ENCODE measurements at places on chromosomes 4 and X.

GRCh38 chrX:111616786-111617185, 64.2 kb upstream of the ALG13 start:
- no peak for DNase-seq

DNA sequence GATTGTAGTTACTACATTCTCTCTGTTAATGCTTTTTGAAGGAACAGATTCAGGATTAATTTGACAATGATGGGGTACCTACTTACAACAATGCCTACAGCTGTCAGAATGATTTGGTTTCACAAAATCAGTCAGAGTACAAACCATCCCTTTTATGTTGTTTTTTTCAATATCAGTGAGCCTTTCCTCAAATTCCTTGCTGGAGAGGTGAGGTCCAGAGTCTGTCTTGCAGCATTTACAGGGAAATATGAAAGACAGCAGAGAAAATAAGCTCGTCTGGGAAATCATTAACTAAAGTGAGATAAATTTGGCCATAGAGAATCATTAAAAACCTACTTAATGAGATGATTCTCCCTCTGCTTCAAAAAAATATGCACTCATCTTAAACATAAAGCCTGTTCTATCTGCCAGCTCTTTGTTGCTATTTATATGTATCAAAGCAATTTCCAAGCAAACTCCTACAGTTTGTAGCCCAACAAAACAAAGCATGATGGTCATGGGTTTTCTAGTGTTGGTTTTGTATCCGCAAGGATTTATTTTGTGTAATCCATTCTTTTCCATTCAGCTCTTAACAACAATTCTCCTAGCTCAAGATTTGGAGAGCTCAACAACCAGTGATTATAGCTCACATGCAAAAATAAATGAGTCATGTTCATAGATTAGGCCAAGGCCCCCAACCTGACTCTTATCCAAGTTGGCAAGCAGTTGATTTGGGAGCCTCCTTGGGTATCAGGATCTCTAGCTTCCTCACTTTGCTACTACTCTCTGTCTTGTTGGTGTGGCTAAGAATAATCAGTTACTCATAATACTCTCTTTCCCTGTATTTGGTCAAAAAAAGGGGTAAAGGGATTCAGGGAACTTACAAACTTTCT, 222.6 kb downstream of the ENOX2 start:
- no peak for DNase-seq

DNA sequence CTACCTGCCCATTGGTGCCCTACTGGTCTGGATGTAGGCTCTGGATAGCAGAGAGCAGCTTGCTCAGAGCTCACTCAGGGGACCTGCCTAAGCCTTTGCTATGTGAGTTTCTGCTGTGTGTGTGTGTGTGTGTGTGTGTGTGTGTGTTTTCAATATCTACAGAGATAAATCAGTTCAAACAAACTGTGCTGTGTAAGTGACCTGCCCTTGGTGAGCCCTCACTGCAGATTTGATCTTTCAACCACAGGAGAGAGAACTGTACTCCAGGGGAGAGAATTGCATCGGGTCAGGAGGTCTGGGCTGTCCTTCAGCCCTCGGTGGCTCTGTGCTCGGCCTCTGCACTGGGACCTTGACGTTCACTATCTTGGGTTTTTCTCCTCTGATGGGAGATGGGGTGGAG, 35.0 kb upstream of the CDKN2AIP start:
- no peak for DNase-seq

DNA sequence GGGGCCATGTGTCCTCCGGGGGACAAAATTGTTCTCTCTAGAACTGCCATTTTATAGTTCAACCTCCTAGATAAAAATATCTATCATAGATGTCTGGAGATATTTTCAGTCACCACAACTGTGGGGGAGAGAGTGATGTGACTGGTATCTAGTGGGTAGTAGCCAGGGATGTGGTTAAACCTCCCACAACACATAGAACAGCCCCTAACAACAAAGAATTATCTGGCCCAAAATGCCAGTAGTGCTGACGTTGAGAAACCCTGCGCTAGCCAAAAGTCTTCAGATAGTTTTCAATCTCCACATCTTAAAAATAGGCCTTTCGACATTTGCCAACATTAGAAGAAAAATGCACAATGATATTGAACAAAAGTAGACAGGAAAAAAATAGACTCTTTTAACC, 19.0 kb upstream of the SUPT20HL2 start:
- DNase-seq = no peak

DNA sequence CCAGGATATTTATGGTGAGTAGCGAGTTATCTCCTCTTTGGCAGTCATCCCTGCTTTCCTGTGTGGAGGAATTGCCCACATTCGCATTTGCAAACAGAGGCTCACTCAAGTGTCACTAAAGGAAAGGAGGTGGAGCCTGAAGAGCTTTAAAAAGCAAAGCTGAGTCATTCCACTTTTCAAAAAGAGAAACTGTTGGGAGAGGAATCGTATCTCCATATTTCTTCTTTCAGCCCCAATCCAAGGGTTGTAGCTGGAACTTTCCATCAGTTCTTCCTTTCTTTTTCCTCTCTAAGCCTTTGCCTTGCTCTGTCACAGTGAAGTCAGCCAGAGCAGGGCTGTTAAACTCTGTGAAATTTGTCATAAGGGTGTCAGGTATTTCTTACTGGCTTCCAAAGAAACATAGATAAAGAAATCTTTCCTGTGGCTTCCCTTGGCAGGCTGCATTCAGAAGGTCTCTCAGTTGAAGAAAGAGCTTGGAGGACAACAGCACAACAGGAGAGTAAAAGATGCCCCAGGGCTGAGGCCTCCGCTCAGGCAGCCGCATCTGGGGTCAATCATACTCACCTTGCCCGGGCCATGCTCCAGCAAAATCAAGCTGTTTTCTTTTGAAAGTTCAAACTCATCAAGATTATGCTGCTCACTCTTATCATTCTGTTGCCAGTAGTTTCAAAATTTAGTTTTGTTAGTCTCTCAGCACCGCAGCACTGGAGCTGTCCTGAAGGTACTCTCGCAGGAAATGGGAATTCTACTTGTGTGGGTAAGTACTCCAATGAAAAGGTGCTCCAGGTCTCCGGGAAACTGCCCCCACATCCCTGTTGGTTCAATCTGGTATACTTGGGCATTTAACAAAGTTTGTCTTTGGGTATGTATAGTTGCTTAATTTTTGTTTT, at the start of gene EGF:
Gene EGF, plus strand, starts transcription at position 178 of the 890 bp plus-strand sequence. Its CDS starts 453 bp downstream, at position 631.
- no peak for DNase-seq

DNA sequence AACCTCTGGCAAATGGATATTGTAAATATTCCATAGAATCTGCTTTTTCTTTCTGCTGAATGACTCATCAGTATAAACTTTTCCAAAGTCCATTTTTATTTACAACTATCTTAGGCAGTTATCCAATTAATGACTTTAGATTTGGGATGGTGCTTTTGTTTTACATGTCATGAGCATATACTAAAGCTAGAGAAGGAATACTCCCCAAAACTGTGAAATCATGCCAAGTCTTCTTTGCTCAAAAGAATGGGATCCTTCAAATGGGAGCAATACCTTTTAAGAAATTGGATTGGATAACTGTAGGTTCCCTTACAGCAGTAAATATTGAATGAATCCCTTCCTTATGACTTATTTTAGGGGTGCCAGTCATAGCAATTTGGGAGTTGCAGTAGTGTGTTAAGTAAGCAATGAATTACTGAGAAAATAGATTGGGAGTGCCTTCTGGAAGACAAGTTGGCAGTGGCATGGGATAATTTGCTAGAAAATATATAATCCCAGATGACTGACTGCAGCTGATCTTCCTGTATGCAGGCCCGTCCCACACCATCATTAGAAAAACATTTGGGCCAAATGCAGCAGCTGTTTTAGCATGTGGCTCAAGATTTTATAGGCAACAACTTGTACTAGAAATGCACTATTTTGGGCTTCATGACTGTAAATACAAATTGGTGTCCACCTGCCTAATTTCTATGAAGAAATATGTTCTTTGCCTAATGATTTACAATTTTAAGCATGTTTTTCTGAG, 2.8 kb downstream of the TMPRSS11D start:
- no peak for DNase-seq

- no peak for DNase-seq
Measured at GRCh38 chr4:113524096-113524495, 237.4 kb downstream of the CAMK2D start.

DNA sequence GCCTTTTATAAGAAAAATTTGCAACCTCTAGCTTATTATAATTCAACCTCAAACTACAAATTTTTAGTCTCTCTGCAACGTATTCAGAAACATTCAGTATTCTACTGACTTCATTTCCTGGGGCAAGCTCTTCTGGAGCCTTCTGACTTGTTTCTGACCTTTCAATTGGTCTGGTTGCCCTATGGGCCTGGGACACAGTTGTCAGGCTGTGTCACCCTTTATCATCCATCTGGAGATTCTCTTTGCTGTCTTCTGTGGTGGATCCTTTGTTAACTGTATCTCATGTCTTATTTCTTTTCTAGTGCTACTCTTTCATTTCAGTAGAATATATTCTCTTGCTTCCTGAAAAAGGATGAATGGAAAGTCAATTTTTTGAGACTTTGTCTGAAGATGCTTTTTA, 55.1 kb upstream of the PGRMC2 start:
- no peak for DNase-seq

DNA sequence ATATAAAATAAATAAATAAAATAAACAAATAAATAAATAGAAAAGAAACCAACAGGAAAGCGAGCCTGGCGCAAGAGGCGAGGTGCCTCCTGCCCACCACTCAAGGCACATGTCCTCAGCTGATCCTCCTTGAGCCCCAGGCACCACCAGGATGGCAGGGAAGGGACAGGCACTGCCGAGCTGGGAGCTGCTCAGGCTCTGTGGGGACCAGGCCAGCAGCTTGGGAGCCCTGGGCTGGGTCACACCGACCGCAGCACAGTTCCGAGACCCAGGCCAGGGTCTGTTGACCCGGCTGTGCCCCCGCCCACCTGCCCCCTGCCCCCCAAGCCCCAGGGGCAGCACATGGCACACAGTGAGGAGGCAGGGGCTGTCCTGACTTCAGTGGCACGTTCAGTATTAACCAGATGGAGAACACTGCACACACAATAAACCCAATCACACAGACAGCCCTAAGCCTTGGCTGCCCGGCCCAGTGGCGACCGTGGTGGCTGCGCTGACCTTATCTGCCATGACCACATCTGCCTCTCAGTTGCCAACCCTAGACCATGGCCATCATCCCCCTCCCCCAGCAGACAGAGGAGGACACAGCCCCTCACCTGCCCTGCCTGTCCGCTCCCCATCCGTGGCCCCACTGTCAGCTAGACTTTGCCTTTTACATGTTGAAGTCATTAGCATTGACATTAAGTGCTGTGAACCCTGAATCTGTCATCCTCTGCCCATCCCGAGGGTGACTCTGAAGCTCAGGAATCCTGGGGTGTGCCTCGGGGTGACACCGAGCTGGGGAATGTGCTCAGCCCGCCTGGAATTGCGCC, 2.9 kb upstream of the TREX2 start:
- no peak for DNase-seq

DNA sequence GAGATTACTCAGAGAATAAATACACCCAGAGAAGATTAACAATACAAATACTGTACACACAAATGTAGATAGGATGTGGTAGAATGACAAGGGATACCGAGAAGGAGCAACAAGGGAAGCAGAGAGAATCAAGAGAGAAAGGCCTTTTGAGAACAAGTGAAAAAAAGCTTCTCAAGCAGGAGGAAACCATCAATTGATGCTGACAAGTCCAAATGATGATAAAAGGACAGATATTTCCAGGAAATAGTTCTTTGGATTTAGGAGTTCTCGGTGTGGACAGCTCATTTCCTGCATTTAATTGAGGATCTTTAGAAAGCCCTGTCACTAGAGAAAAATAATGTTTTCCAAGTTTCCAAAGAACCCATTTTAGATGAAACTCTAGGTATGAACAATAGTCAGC, 48.1 kb downstream of the NPY5R start:
- no peak for DNase-seq

- no peak for DNase-seq
Measured at GRCh38 chr4:114595207-114595606, 3.4 kb upstream of the UGT8 start.

DNA sequence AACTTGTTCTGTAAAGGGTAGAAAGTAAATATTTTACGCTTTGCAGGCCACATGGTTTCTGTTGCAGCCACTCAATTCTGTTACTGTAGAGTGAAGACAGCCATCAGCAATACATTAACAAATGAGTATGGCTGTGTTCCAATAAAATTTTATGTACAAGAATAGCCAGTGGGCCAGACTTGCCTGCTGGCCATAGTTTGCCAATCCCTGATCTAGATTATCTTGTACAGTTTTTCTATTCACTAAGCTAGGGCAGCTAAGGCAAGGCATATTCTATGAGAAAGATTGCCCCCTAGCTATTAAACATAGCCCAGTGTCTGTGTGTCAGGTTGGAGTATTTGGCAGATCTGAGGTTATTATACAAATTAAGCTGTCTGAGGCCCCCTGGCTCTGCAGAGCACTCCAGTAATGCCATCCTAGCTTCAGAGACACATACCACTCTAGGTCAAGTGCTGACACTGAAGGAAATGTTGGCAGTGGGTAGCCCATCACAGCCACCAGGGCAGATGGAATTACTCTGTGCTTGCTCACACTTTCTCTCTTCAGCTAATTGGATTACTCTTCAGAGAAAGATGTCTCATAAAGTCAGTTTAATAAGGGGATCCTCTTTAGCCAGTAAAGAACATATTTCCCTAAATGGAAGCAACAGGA, 40.7 kb downstream of the MTTP start:
- no peak for DNase-seq

GRCh38 chrX:39855748-39856129, 242.0 kb downstream of the BCOR start:
- no peak for DNase-seq

DNA sequence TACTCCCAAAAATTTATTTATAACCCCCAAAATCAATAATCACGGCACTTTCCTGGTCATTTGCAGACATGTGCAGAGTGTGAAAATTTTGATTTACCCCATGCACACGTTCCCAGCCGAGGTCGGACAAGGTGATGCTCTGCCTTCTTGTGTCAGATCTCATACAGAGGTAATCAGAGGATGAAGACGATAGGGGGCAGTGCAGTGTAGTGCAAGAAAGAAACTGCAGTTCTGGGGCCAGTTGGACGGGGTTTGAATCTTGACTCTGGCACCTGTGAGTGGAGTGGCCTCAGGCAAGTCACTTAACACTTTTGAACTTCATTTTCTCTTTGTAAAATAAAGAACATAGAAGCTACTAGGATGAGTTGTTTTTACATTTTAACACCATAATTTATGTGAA, 88.4 kb downstream of the FRMPD3 start:
- no peak for DNase-seq

- DNase-seq = no peak
Measured at GRCh38 chr4:177673985-177674489, 231.8 kb upstream of the AGA start.

GRCh38 chr4:22764183-22764582, 71.4 kb downstream of the GBA3 start:
- no peak for DNase-seq
